ENCODE measurements at places on chromosomes 5 and 9.

- DNase-seq = no peak
These were observed 12.0 kb downstream of the NIPSNAP3B start for GRCh38 chr9:104775976-104776375.

DNA sequence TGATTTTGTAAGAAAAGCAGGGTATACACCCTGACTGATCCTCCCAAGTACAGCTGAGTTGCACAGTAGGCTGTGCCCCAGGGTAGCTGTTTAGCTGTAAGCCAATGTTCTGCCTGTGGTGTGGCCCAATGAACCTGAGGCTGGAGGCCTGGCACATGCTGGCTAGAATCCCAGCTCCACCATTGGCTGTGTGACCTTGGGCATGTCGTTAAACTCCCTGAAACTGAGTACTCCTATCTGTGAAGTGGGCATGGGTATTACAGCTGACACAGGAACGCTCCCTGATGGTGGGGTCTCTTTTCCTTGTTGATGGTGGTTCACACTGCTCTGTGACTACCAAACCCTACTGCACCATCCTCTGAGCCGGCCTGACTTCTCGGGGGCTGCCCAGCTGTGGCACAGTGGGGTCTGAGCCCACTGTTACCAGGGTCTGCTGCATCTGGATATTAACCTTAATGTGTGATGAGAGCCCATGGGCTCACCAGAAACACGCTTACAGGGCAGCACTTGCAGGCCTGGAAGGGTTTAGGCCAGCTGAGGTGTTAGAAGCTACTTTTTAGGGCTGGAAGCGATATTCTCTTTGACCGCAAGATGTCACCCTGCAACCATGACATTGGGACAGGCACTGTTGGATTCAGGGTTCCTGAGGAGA lies 7.0 kb upstream of the GADD45G start:
- no peak for DNase-seq

GRCh38 chr5:89418407-89419085 lies 535.6 kb upstream of the MEF2C start:
- DNase-seq = no peak

- DNase-seq = no peak
These were observed 8.0 kb downstream of the B4GALT1 start for GRCh38 chr9:33158843-33159776.

- DNase-seq = no peak
These were observed 8.1 kb downstream of the SETD9 start for GRCh38 chr5:56917534-56917933.

DNA sequence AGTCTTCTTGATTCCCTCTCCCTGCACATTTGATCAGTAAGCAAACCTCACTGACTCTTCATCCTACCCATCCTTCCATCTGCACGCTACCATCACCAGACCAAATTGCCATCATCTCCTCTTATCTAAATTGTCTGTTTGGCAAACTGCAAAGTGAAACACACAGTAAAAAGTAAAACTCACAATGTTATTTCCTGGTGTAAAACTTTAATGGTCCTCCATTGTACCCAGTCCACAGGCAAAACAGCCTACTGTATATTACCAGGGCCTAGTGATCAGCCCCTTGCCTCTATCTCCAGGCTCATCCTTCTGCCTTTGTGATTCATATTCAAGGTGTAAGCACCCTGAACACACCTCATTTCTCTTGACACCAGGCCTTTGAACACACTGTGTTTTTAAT lies 83.3 kb upstream of the GPR151 start:
- DNase-seq = no peak

GRCh38 chr9:17519761-17520160 lies 59.1 kb upstream of the SH3GL2 start:
- DNase-seq = no peak

DNA sequence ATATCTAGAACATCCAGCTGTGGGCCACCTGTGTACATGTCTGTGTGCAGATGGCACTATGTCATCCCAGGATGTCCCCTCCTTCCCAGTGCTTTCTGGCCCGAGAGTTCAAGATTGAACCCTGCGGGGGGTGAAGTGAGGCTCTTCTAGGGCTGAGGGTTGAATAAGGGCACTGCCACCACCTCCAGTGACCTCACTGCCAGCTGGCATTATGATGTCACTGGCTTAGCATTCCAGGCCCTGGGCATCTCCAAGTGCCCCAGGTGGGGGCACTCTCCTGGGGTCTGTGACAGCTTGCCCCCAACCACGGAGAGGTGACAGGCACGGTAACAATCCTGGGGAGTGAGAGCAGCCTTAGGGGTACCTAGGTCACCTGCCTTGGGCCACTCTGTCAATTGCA lies 27.1 kb downstream of the CXXC5 start:
- DNase-seq = no peak

DNA sequence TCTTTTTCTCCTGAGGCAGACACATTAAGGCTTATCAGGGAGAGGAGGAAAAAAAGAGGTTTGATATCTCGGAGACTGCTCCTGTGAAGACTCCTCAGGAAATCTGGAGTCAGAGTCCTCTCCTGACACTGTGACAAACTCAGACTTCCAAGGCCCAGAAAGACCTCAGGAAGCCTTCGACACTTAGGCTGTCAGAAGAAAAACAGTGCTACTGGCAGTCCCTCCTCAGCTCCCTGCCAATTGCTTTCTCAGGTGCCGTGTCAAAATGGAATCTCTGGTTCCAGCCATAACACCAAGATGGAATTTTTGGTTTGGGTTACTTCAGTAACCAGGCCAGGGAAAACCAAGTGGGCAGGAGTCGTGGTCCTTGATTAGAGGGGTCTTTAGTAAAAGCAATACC lies 4.1 kb downstream of the STK10 start:
- DNase-seq = no peak

- DNase-seq = no peak
These were observed 2.9 kb downstream of the SNX18 start for GRCh38 chr5:54520438-54520846.

- no peak for DNase-seq
These were observed 24.6 kb downstream of the RFK start for GRCh38 chr9:76369583-76369982.

GRCh38 chr5:74259572-74259971 lies 381.0 kb downstream of the ENC1 start:
- no peak for DNase-seq

- no peak for DNase-seq
These were observed 46.4 kb upstream of the ABCA1 start for GRCh38 chr9:104974053-104974962.

DNA sequence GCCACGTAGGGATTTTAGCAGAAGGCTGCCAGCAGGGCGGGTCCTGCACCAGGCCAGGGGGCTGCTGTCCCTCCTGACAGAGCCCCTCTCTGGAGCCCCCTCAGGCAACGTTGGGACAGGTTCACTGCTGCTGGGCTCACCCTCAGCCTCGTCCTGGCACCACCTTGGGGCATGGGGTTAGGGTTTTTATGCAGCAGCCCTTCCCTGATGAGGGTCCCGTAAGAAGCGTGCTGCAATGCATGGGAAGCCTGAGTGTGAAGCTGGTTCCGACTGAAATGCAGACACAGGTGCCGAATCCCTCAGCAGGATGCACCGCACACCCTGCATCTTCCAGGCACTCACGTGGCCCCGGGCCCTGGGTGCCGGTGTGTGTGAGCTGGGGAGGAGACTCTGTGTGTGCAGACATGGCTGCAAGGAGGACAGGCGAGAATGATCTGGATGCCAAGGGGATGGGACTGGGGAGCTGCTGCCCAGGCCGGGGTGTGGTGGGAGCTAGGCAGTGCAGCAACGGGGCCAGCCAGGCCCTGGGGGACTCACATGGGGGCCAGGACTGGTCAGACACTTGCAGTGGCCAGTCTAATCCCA lies 27.1 kb downstream of the ZDHHC11B start:
- no peak for DNase-seq

DNA sequence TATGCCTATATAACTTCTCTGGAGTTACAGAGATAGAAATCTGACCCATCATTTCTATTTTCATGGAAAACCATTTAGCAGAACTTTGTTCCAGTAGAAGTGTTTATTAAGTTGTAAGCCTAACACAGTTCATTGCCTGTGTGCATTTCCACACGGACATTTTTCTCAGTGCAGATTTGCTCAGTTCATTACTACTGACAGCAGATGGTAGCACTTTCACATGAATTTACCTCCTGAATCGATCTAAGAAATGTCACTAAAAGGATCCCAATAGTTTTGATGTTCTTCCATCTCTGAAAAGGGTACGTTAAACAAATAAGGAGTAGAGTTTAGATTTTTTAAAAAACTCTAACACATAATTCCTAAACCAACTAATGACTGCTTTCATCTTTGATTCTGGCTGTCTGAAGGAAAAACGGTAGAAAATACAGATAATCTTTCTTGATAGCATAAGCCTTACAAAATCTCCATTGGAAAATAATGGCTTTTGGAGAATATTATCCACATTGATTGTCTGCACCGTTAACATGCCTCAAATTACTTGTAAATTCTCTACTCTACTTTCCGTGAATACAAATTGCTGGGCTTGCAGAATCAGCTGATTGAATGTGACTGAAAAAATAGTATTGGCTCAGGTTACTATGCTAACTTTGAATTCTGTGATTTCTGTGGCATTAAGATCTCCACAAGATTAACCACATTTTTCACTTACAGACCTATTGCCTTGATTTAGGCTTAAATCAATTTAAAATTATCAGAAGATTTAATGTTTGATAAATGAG lies 33.1 kb downstream of the RPS23 start:
- DNase-seq = no peak

DNA sequence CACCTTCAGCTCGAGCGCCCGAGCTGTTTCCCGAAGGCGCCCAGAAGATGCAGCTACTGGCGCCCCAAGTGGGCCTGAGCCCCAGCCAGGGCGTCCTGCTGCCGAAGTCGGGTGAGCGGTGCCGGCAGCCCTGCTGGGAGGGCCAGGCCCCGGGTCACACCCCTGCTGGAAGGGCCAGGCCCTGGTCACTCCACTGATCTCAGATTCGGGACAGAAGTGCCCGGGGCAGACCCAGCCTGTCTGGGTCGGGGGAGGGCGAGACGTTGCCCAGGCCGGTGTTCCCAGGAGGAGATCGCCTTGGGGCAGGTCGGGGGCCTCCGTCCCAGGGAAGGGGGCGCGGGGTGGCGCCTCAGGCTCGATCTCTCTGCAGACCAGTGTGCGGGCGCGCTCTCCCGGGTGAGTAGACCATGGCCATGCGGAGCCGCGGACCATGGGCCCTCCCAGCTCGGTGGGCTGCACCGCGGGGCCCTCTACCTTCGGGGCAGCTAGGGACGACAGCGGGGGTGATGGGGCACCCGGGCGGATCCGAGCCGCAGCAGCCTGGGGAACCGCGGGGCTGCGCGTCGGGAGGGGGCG lies 2.3 kb downstream of the LCNL1 start:
- no peak for DNase-seq

- DNase-seq = no peak
These were observed 159.9 kb downstream of the MAN2A1 start for GRCh38 chr5:109849478-109850088.

- no peak for DNase-seq
These were observed 55.5 kb downstream of the TENT4A start for GRCh38 chr5:6768590-6769230.

DNA sequence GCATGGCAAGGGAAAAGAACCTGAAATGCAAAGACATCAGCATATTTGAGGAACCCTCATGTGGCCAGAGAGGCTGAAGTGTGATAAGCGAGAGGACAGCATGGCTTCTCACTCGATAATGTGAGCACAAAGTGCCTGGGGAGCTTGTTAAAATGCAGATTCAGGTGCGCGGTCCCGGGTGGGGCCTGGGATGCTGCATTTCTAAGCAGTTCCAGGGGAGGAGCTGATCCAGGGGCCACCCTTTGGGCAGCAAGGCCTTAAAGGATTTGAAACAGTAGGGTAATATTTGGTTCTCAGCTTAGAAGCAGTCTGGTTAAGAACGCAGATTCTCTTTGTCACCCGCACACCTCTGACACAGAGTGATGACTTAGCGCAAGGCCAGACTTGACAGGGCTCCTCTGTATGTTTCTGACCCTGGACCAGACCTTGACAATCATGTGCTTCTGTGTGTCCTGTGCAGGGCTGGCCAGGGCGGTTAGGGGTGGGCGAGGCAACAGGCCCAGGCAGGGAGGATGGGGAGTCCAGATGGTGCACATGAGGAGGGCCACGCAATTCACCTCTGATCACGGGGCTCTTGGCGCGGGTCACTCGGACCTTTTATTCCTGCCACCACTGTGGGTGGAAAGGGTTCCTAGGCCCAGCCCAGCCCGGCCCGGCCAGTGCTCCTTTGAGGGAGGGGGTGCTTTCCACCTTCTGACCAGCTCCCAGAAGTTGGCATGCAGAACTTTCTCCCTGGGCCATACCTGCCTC lies 62.8 kb upstream of the TBC1D2 start:
- no peak for DNase-seq

DNA sequence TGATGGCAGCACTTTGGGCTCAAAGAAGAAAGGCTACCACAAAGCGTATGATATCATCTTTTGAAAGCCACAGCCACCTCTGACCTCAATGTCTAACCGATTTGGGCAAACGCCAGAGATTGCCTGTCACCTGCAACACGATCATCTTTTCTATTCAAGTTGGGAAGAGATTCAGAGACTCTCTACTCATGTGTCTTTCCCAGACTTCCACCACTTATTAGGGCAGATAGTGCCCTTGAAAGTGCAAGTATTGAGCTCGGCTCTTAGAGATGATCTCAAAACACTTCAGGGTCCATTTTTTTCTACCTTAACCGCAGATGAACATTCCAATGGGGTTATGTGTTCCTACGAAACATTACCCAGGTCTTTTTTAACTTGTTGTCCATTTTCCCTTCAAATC lies 213.7 kb downstream of the DRD1 start:
- no peak for DNase-seq

DNA sequence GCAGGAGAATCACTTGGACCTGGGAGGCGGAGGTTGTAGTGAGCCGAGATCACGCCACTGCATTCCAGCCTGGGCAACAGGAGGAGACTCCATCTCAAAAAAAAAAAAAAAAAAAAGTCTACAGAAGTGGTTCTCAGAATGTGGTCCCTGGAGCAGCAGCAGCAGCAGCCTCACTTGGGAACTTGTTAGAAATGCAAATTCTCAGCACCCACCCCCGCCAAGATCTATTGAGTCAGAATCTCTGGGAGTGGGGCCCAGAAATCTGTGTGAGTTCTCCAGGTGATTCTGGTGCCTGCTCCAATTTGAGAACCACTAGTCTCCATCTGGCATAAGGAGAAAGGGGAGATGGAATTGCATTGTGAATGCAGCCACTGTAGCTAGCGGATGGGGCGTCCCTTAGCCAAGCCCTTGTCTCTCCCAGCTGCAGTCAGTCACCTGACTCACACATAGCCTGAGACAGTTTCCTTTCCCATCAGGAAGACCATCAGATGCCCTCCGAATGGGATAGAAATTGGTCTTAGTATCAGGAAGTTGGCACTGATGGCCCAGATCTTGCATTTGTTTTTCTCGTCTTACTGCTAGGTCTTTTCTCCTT lies 12.2 kb upstream of the PTCH1 start:
- no peak for DNase-seq

DNA sequence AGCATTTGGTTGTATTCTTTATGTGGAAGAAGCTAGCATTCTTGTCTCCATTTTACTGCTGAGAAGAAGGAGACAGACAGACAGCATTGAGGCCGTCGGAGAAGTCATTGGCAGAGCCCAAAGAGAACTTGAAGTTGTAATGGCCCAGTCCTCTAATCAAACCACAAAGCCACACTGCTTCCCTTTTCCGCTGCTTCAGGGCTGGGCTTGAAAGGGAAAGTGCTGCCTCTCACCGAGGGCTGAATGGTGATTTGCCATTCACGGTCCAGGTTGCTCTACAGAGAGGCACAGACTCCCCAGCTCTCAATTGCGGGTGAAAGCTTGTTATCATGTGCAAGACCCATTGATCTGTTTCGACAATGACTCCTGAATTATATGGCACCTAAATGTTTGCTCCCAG lies 25.6 kb upstream of the POU4F3 start:
- no peak for DNase-seq

All from activated naive CD4-positive, alpha-beta T cell (primary cell).